ENCODE measurements at places on chromosomes 6 and 20.

DNA sequence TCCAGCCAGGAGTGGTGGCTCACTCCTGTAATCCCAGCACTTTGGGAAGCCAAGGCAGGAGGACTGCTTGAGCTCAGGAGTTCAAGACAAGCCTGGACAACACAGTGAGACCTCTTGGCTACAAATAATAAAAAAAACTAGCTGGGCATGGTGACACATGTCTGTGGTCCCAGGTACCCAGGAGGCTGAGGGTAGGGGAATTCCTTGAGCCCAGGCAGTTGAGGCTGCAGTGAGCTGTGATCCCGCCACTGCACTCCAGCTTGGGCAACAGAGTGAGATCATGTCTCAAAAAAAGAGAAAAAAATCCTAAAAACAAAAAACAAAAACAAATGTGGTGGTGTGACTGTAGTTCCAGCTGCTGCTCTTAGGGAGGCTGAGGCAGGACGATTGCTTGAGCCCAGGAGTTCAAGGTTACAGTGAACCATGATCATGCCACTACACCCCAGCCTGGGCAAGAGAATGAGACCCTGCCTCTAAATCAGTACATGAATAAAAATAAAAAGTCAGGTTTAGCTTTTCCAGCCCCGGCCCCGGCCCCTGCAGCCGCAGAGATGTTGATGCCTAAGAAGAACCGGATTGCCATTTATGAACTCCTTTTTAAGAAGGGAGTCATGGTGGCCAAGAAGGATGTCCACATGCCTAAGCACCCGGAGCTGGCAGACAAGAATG lies 13.5 kb upstream of the SNRPC start:
- no peak for DNase-seq

DNA sequence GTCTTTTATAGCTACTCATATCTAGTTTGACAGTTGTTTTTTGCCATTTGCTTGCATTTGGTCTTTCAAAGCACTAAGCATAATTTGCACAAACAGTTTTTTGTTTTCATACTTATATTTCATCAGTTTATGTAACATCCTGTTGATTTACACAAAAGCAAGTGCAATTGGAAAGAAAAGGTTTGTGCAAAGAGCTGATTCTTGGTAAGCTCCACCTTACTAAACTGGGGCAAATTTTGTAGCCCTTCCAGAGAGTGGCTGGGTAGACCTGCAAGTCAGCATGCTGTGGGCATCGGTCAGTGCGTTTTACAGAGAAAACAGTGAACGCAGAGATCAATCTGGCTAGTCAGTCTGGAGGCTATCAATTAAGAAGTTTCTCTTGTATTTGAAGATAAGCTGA lies 34.5 kb downstream of the TXLNB start:
- no peak for DNase-seq

GRCh38 chr6:39930540-39930939 lies 3.7 kb downstream of the MOCS1 start:
- no peak for DNase-seq

GRCh38 chr20:14919501-14920081 lies 582.2 kb upstream of the FLRT3 start:
- peak; percentile 50 for DNase-seq

Data from epithelial cell of prostate (primary cell).